ENCODE measurements at places on chromosomes 3 and 15.

DNA sequence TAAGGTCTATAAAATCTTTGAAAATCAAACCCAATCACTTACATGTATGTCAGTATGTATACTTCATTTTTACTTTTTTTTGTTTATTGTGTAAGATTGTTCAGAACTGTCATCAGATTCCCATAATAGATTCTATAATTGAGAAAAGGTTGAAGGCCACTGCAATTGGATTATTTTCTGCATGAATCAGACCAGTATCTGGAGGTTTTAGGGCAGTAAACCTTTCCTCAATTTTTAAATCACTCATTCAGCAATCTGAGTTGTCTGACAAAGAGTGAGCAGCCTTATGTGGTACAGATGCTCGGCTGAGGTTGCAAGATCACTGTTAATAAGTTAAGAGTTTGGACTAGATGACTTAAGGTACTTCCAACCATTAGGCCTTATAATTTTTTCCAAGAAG lies 96.0 kb downstream of the TP63 start:
- H3K36me3 ChIP-seq = no peaks in the 10 kb centered on the region
- H3K27me3 ChIP-seq = no peaks in the 10 kb centered on the region
- H3K4me3 ChIP-seq = no peak overlapping the region

DNA sequence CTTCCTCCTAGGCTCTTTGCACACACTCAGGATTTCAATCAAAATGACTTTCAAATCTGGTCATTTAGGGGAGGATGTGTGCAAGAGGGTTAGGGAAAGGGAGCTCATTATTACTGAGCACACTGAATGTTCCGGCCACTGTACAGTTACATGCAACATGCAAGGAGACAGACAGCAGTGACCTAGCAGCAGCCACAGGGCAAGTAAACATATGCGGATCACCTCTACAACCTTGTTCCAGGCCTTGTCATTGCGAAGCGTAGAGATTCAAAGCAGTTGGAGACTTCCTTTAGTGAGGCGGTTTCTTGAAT lies 837.6 kb downstream of the AGBL1 start:
- H3K4me1 ChIP-seq = no peaks in the 10 kb centered on the region
- no peak overlapping the region for H3K4me3 ChIP-seq
- peaks cover 6% of the 10 kb centered on the region for H3K27me3 ChIP-seq
- H3K36me3 ChIP-seq = no peaks in the 10 kb centered on the region
- DNase-seq = no peak
- no peak overlapping the region for H3K27ac ChIP-seq

GRCh38 chr15:33119273-33119672 lies 75.2 kb downstream of the FMN1 start:
- H3K36me3 ChIP-seq = no peaks in the 10 kb centered on the region
- H3K27me3 ChIP-seq = no peaks in the 10 kb centered on the region
- H3K27ac ChIP-seq = no peak overlapping the region
- no peaks in the 10 kb centered on the region for H3K4me1 ChIP-seq

DNA sequence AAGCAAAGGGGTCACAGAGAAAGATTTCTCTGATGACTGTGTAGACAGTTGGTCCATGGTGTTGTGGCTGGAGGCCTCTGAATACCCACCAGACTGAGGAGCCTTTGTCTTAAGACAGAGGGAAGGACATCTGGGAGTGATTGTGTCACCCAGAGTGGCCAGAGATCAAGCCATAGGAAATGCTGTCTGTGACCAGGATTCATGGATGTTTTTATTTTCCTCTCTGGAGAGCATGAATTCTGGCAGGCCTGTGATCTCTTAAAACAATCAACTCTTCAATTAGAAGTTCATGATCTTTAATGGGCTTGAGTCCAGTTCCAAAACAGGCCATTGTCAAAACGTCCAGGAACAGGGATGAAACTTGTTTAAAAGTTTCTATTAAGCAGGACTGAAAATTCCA lies 198.9 kb upstream of the CTDSPL start:
- no peaks in the 10 kb centered on the region for H3K36me3 ChIP-seq
- H3K27ac ChIP-seq = no peak overlapping the region
- no peak overlapping the region for H3K4me3 ChIP-seq

DNA sequence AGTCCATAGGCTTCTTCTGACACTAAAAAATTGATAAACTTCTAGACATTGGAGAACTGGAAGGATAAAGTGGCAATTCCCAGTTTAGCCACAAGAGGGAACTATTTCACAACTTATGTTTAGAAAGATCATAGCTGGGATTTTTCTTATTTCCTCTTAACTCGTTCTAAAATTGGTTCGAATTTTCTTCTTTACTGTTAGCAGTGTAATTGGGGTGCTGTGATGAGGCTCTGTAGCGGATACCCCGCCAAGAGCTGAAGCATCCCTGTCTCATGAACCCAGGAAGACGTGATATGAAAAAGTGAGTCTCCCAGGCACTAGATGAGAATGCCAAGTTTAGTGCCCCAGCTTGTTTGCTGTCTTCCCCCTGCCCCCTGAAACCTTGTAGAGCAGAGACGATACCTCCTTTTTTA lies 85.1 kb downstream of the PDCD6IP start:
- H3K36me3 ChIP-seq = no peaks in the 10 kb centered on the region
- no peak for DNase-seq
- H3K4me1 ChIP-seq = peaks cover 3% of the 10 kb centered on the region

- H3K27ac ChIP-seq = no peak overlapping the region
- H3K27me3 ChIP-seq = no peaks in the 10 kb centered on the region
- no peaks in the 10 kb centered on the region for H3K4me1 ChIP-seq
- H3K36me3 ChIP-seq = no peaks in the 10 kb centered on the region
- H3K4me3 ChIP-seq = no peak overlapping the region
- no peak for DNase-seq
These were observed 261.4 kb downstream of the FOXP1 start for GRCh38 chr3:71322154-71322553.

- DNase-seq = no peak
- H3K36me3 ChIP-seq = peaks cover 43% of the 10 kb centered on the region
- no peaks in the 10 kb centered on the region for H3K4me1 ChIP-seq
- H3K27ac ChIP-seq = no peak overlapping the region
These were observed 23.1 kb upstream of the GP5 start for GRCh38 chr3:194422188-194422587.

DNA sequence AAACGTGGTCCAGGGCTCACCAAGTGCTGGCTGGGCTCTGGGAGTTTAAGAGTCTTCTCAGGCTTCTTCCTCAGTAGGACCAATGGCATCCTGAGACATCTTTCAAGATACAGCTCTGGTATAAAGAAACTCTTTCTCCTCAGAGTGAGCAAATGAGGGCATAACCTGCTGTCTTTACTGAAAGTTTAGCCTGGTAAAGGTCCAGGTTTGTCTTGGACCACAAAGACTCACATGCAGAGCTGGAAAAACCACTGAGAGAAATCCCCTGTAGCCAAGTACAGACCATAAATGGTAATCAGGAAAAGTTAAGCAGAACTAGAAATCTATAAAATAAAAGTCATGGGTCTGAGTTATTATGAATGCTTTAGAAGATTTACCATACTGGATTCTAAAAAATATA lies 23.1 kb downstream of the CD47 start:
- H3K36me3 ChIP-seq = no peaks in the 10 kb centered on the region
- no peak overlapping the region for H3K4me3 ChIP-seq
- peaks cover 14% of the 10 kb centered on the region for H3K4me1 ChIP-seq

DNA sequence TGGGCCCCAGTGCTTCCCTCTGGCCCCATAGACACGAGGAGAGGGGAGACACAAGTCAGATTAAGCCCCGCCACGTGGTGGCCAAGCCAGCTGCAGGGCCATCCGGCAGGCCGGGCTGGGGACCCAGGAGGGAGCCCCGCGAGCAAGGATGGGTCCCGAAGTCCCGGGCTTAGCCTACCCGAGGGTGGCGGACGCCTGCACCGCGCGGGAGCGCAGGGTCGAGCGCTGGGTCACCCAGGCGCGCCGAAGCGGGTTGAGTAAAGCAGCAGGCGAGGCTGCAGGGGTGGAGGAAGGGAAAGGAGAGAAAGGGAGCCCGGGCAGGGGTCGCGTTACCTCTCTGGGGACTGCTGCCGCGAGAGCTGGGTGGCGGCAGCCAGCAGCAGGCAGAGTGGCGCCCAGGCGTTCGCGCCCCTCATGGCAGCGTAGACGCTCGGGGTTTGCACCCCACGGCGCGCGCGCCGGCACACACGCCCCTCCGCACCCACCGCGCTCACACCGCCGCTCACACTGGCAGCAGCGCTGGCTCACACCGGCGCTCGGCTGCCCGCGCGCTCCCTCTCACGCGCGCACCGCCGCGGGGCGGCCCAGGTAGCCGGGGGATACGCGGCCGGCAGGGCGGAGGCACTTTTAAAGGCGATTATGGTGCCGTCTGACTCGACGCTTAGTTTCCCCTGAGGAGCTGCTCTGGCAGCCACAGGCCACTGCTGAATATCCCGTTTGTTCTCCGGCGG lies at the start of gene PCOLCE2:
TSS of gene PCOLCE2 (minus strand) at position 603 of the 731 bp plus-strand sequence. CDS start at position 416, 187 bp downstream.
- peak; percentile 49 for DNase-seq
- no peaks in the 10 kb centered on the region for H3K27me3 ChIP-seq
- peak within 1 kb of the TSS; percentile 59 for H3K4me3 ChIP-seq
- no peaks in the 10 kb centered on the region for H3K36me3 ChIP-seq
- peak within 1 kb of the TSS; percentile 58 for H3K27ac ChIP-seq
- H3K4me1 ChIP-seq = peaks cover 15% of the 10 kb centered on the region

- peaks cover 3% of the 10 kb centered on the region for H3K4me1 ChIP-seq
- H3K4me3 ChIP-seq = no peak overlapping the region
- H3K36me3 ChIP-seq = no peaks in the 10 kb centered on the region
- H3K27ac ChIP-seq = no peak overlapping the region
- no peak for DNase-seq
These were observed 49.4 kb downstream of the CHCHD6 start for GRCh38 chr3:126753191-126754160.

- H3K27ac ChIP-seq = no peak overlapping the region
- no peak for DNase-seq
- H3K4me1 ChIP-seq = no peaks in the 10 kb centered on the region
- no peaks in the 10 kb centered on the region for H3K36me3 ChIP-seq
These were observed 43.9 kb upstream of the CLRN1 start for GRCh38 chr3:151016478-151016795.

DNA sequence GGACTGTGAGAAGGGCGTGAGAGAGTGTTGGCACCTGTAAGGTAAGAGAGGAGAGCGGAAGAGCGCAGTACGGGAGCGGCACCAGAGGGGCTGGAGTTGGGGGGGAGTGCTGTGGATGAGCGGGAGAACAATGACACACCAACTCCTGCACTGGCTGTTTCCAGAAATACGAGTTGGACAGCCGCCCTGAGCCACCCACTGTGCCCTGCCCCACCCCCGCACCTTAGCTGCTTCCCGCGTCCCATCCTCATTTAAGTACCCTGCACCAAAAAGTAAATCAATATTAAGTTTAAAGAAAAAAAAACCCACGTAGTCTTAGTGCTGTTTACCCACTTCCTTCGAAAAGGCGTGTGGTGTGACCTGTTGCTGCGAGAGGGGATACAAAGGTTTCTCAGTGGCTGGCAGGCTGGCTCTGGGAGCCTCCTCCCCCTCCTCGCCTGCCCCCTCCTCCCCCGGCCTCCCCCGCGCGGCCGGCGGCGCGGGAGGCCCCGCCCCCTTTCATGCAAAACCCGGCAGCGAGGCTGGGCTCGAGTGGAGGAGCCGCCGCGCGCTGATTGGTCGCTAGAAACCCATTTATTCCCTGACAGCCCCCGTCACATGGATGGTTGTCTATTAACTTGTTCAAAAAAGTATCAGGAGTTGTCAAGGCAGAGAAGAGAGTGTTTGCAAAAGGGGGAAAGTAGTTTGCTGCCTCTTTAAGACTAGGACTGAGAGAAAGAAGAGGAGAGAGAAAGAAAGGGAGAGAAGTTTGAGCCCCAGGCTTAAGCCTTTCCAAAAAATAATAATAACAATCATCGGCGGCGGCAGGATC lies at the start of gene SOX2:
TSS of gene SOX2 (plus strand) at position 601 of the 811 bp plus-strand sequence. CDS start 436 bp downstream, outside the sequence.
- peaks cover 28% of the 10 kb centered on the region for H3K4me1 ChIP-seq
- H3K27me3 ChIP-seq = peaks cover 99% of the 10 kb centered on the region
- H3K36me3 ChIP-seq = no peaks in the 10 kb centered on the region
- H3K27ac ChIP-seq = no peak within 1 kb of the TSS

GRCh38 chr15:93900476-93901400 lies 330.6 kb upstream of the MCTP2 start:
- no peaks in the 10 kb centered on the region for H3K36me3 ChIP-seq
- no peak overlapping the region for H3K4me3 ChIP-seq
- no peak overlapping the region for H3K27ac ChIP-seq
- H3K27me3 ChIP-seq = no peaks in the 10 kb centered on the region

- H3K36me3 ChIP-seq = peaks cover 23% of the 10 kb centered on the region
- peak; percentile 18 for DNase-seq
- peak overlapping the region; percentile 4 for H3K27ac ChIP-seq
- no peaks in the 10 kb centered on the region for H3K27me3 ChIP-seq
- H3K4me1 ChIP-seq = no peaks in the 10 kb centered on the region
These were observed 79.4 kb downstream of the AAGAB start for GRCh38 chr15:67174864-67175573.

DNA sequence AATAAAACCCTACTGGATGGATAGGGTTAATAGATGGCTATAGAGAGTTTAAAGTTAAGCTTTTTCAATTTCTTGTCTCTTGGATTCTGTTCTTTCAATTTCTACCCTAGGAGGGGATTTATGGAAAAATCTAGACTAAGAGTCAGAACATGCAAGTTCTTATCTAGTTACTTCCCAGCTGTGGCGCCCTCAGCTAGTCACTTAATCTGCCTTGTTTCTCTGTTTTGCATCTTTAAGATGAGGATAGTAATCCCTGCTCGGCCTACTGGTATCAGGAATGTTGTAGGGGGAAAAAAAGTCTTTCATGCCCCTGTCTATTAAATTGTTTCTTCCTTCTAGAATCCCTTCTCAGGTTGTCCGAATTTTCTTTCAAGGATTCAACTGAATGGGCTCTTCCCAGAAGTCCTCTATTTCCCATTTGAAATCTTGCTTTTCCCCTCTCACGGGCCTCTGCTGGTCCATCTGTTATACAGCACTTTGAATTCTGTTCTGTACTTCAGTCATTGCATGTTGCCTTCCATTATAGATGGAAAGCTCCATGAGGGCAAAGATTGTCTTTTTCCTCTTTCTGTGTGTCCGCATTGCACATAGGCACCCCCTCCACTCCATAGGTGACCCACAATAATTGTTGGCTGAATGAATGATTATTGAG lies 4.4 kb downstream of the KCTD6 start:
- peaks cover 8% of the 10 kb centered on the region for H3K36me3 ChIP-seq
- no peak overlapping the region for H3K27ac ChIP-seq
- no peak overlapping the region for H3K4me3 ChIP-seq
- DNase-seq = no peak
- H3K4me1 ChIP-seq = peaks cover 64% of the 10 kb centered on the region

GRCh38 chr15:39543651-39544050 lies 37.2 kb upstream of the THBS1 start:
- H3K36me3 ChIP-seq = no peaks in the 10 kb centered on the region
- H3K27ac ChIP-seq = no peak overlapping the region
- no peak overlapping the region for H3K4me3 ChIP-seq
- peaks cover 6% of the 10 kb centered on the region for H3K4me1 ChIP-seq

- H3K4me1 ChIP-seq = no peaks in the 10 kb centered on the region
- no peak for DNase-seq
- H3K27me3 ChIP-seq = no peaks in the 10 kb centered on the region
These were observed 142.8 kb downstream of the OCA2 start for GRCh38 chr15:27956285-27956684.

GRCh38 chr3:51955175-51955892 lies at the start of gene GPR62:
Gene GPR62, plus strand, starts transcription at chr3:51955381. Its CDS starts 272 bp downstream, at chr3:51955653.
- peaks cover 32% of the 10 kb centered on the region for H3K36me3 ChIP-seq
- DNase-seq = no peak
- peak within 1 kb of the TSS; percentile 54 for H3K4me3 ChIP-seq
- H3K4me1 ChIP-seq = peaks cover 15% of the 10 kb centered on the region
- H3K27ac ChIP-seq = peak within 1 kb of the TSS; percentile 87

- no peak overlapping the region for H3K4me3 ChIP-seq
- H3K27ac ChIP-seq = no peak overlapping the region
- peaks cover 33% of the 10 kb centered on the region for H3K36me3 ChIP-seq
- no peaks in the 10 kb centered on the region for H3K27me3 ChIP-seq
These were observed 81.5 kb downstream of the AAGAB start for GRCh38 chr15:67173005-67173404.
